Cardiac muscle cell (in vitro differentiated cells and primary cell): ENCODE measurements at places on chromosomes 6 and 20. TPM values are rescaled to one million over a fixed set of nuclear protein-coding genes. Genes with fewer than 3 reads are reported as not detected.

SPATS1 gene
- polyA plus RNA-seq, result not detected in 2 replicates

GINS1 gene
- polyA plus RNA-seq, result 9.9 and 10.5 TPM in 2 replicates

PDE7B gene
- polyA plus RNA-seq, result 0.04 and 0.72 TPM in 2 replicates

BAK1 gene
- polyA plus RNA-seq, result 56.1 and 85.3 TPM in 2 replicates

TCP11 gene
- 0.54 TPM in 1 of 2 replicates, not detected in the other for polyA plus RNA-seq

BPI gene
- polyA plus RNA-seq, result not detected in 2 replicates

NKAPL gene
- not detected in 2 replicates for polyA plus RNA-seq

SH3BGRL2 gene
- polyA plus RNA-seq, result 21.7 and 25.2 TPM in 2 replicates

SAMD5 gene
- polyA plus RNA-seq, result 0.07 and 0.42 TPM in 2 replicates

F13A1 gene
- polyA plus RNA-seq, result 1.0 and 1.3 TPM in 2 replicates

C6orf132 gene
- 0.49 and 0.56 TPM in 2 replicates for polyA plus RNA-seq

VGLL2 gene
- not detected in 2 replicates for polyA plus RNA-seq

FAM162B gene
- polyA plus RNA-seq, result 0.56 and 0.61 TPM in 2 replicates

SALL4 gene
- polyA plus RNA-seq, result 13.6 and 24.0 TPM in 2 replicates

TMEM244 gene
- polyA plus RNA-seq, result not detected in 2 replicates

OXT gene
- polyA plus RNA-seq, result not detected in 2 replicates

ITCH gene
- polyA plus RNA-seq, result 14.3 and 17.6 TPM in 2 replicates

ATRN gene
- polyA plus RNA-seq, result 12.0 and 13.6 TPM in 2 replicates

ULBP2 gene
- polyA plus RNA-seq, result not detected in 2 replicates

TP53INP2 gene
- polyA plus RNA-seq, result 12.5 and 18.9 TPM in 2 replicates

SNX14 gene
- 53.8 and 58.1 TPM in 2 replicates for polyA plus RNA-seq
